Glomerular endothelial cell (primary cell): ENCODE measurements at places on chromosomes 16 and 17. TPM values are rescaled to one million over a fixed set of nuclear protein-coding genes. Genes with fewer than 3 reads are reported as not detected.

CLEC3A gene
- total RNA-seq, result not detected in 2 replicates

DNASE1L2 gene
- total RNA-seq, result 0.10 and 0.82 TPM in 2 replicates

CCL1 gene
- total RNA-seq, result not detected in 2 replicates

HID1 gene
- total RNA-seq, result 23.1 and 30.6 TPM in 2 replicates

YBX2 gene
- not detected in 2 replicates for total RNA-seq

HOXB6 gene
- total RNA-seq, result 48.2 and 51.0 TPM in 2 replicates

IGFALS gene
- total RNA-seq, result not detected in 2 replicates

RAB37 gene
- 0.87 TPM in 1 of 2 replicates, not detected in the other for total RNA-seq
